ENCODE measurements at places on chromosomes 1 and 21.

- DNase-seq = peak; percentile 80
These were observed 21.8 kb upstream of the ERRFI1 start for GRCh38 chr1:8047686-8048445.

DNA sequence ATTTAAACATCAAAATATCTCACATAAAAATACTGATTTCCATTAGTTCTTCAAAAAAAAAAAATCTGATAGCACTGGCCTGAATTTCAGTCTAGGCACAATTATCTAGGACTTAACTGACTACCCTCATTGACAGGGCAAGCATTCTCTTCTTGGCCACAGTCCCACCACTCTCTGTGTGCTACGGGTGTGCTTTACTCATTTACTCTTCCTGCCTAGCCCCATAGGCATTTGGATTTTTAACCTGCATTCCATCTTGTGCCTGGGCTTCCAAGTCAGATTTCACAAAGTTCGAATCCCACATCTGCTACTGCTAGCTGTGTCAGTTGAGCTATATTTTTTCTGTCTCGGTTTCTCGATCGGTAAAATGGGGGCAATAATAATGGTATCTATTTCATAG is 38.0 kb downstream of the PTPN14 start:
- no peak for DNase-seq

DNA sequence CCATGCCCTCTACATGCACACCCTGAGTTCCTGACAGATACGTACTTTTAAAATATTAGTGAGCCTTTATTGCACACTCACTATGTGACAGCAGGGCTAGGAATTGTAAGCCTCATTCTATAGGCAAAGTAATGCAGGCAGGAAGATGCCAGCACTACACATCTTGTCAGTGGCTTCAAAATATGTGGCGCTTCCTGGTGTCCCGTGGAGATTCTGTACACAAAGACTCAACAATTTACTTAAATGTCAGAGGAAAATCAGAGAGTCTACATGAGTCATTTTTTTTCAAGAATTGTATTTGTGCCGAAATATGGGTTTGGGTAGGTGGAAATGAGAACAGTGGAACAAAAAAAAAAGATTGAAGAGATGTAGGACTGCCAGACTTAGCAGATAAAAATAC is 27.6 kb downstream of the RNASEL start:
- DNase-seq = no peak

DNA sequence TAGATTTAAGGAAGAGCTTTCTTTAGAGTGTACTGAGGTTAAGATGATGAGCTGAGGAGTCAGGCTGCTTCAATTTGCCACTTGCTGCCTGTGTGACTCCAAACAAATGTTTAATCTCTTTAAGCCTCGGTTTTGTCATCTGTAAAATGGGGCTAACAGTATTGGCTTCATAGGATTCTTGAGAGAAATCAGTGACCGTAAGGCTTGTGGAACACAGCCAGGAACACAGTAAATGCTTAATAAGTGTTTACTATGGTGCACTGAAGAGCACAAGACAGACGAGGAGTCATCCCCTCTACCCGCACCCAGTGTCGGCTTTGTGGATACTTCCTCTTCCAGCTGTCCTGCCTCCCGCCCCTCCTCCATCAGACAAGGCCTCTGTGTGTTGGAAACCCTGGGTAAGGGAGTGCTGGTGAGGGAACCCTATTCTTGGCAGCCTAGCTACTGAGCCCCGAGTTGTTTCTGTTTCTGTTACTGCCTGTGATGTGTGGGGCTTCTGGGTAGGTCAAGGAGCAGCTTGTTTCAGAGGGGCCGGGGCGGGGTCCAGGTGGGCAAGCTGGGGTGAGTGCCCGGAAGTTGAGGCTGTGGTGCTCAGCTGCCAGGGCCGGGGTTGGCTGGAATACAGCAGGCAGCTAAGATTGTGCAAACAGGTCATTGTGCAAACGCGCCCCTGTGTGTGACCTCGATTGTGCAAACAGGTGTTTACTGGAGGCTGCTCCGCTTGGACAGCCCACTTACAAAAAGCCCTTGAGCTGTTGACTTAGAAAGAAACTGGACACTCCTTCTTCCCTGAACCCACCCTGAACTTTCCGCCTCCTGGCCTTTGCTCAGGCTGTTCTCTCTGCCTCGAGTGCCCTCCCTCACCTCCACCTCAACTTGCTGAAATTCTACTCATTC is 4.0 kb upstream of the CSF3R start:
- peak; percentile 10 for DNase-seq

GRCh38 chr1:216476341-216476740 is 53.1 kb upstream of the USH2A start:
- no peak for DNase-seq

DNA sequence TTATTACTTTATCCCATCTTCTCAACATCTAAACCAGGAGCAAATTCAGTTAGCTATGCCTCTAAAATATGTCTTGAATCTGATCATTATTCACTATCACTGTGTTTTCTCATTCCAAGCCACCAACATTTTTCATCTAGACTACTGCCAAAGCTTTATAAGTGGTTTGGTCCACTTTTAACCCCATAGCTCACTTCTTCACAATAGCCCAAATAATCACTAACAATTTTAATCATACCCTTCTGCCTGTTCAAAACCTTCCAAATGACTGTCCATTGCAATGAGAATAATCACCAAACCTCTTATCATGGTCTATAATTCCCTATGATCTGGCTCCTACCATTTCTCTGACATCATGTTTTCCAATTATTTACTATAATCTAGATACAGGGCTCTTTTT is 149.8 kb upstream of the ZNHIT6 start:
- no peak for DNase-seq

DNA sequence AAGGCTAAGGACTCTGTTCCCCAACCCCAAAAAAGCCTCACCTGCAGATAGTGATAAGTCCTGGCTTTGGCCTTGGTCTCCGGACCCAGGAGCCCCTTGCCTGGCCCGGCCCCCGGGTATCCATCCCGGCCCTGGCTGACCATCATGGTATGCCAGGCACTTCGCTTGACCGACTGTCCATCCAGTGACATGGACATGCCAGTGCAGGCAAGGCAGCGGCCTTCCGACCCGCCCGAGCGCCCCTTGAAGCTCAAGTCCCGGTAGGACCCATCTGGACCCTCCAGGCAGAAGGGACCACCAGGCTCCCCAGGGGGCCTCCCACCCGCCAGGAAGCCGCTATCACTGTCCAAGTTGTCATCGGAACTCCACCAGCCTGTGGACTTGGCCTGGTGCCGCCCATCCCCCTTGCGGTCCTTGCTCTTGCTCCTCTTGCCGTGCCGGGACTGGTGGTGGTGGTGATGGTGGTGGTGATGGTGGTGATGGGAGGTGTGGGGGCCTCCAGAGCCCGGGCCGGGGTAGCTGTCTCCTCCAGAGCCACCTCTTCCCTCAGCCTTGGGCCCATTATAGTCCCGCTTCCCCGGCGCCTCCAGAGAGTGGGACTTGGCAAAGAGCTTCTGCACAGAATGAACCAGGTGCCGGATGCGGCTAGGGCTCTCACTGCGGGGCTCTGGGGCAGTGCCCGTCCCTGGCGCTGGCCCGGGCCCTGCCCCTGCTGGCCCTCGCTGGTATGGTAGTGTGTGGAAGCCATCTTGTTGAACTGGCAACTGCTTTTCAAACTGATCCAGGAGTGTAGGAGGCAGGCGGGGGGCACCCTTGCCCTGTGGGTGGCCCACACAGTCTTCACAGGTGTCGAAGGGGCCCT is 25.0 kb downstream of the DLGAP3 start:
- no peak for DNase-seq

DNA sequence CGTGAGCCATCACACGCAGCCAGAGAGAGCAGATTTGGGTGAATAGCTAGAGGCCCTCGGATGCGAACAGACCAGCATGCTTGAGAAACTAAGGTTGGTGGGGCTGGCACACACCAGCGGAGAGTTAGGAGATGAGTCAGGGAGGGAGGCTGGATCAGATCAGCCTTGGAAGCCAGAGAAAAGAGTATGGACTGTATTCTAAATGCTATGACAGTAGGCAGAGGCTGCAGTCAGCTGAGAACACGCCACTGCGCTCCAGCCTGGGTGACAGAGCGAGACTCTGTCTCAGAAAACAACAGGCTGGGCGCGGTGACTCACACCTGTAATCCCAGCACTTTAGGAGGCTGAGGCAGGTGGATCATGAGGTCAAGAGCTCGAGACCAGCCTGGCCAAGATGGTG is 4.0 kb upstream of the PLEKHM2 start:
- DNase-seq = peak; percentile 79

GRCh38 chr1:69377507-69377906 is 190.2 kb upstream of the LRRC7 start:
- no peak for DNase-seq

All from RWPE1 (cell line).